Pulmonary artery endothelial cell (primary cell): ENCODE measurements at places on chromosomes 7 and 10. TPM values are rescaled to one million over a fixed set of nuclear protein-coding genes. Genes with fewer than 3 reads are reported as not detected.
A peak's percentile ranks its signal among the peaks of the same experiment; 100 is the strongest.

Gene CUBN
- total RNA-seq: 1.4 and 2.0 TPM in 2 replicates

- DNase-seq: no peak
These were observed 164.4 kb upstream of the FEZF1 start for GRCh38 chr7:122468945-122469344.

Gene C10orf67
- not detected in 2 replicates for total RNA-seq

- no peak for DNase-seq
These were observed 207.6 kb upstream of the KLF14 start for GRCh38 chr7:130941322-130942210.

GRCh38 chr7:43479042-43479441 lies 103.9 kb upstream of the STK17A start:
- DNase-seq: no peak

- DNase-seq: no peak
These were observed 519 bp upstream of the ZNF655 start for GRCh38 chr7:99557940-99558305.

GRCh38 chr7:91239171-91239604 lies 25.0 kb upstream of the FZD1 start:
- DNase-seq: peak; percentile 32

DNA sequence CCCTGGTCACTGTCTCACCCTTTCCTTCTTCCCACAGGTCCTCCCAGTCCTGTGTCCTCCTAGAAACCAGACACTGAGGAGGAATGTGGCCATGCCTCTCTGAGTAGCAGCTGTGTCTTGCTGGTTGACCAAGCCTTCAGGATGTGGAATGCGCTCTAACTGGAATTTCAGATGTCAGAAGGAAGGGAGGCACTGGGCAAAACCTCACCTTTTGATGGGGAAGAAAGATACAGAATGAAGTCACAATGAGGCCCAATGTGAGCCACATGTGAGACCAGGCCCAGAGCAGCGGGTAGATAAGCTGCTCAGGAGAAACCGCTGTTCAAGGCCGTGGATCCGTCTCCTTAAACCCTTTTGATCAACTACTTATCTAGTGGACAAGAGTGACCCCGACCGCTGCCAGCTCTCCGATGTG lies 54.8 kb upstream of the ECHDC3 start:
- no peak for DNase-seq

Gene PCLO
- total RNA-seq: under 0.01 TPM in 2 replicates

- DNase-seq: no peak
These were observed 5.0 kb downstream of the RHEB start for GRCh38 chr7:151514461-151515275.

DNA sequence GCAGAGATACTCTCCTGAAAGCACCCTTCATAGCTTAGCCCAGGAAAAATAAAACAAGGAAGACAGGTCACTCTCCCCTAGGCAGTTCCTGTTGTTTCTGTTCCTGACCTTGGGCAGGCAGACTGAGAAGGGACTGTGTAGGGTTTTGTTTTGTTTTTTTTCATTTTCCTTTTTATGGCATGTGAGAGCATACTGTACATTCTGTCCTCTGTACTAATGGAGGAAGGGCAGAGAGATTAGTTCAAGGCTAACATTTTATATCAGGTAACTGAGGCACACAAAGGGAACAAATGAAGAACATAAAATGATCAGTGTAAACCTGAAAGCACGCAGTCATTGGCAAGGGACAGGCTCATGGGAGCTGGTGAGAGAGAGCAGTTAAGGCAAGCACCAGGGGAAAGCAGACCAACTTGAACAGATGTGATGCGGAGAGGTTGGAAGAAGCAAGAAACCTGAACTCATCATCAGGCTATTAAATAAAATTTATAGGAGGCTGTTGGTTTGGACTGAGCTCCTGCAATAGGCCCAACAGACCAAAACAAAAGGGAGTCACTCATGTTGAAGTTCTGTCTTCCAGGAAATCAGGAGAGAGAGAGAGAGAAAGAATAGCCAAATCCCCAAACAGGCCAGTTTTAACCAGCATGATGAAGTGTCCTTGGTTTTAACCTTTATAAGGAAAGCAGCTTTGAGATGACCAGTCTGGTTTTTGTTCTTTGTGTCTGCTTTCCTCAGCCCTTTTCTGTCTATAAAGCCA lies 34.1 kb upstream of the PDCD4 start:
- DNase-seq: no peak

Gene HYAL4
- total RNA-seq: 0.20 TPM in 1 of 2 replicates, not detected in the other

DNA sequence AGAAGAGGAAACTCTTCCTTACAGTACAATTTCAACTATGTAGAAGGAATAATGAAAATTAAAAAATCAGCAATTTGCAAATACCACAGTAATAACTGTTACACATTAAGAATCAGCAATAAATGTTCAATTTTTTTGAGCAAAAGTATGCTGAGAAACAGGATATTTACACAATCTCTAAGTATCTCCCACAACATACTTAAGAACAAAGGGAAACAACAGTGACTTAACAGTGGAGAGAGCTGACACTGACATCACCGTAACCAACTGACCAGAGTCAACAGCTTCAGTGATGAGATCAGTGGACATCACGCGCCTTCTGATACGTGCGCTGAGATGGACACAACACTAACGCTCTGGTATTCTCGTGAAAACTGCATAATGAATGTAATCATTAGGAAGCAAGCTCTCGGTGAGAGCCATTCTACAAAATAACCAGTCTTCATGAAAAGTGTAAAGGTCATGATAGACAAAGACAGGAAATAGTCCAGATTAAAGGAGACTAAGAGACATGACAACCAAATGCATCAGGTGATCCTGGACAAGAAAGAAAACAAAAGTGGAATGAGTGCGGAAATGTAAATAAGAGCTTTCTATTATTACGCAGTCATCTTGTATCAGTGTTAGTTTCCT lies 82.6 kb downstream of the PIP4K2A start:
- DNase-seq: peak; percentile 88

Gene ASIC3
- total RNA-seq: 0.07 TPM in 2 replicates

DNA sequence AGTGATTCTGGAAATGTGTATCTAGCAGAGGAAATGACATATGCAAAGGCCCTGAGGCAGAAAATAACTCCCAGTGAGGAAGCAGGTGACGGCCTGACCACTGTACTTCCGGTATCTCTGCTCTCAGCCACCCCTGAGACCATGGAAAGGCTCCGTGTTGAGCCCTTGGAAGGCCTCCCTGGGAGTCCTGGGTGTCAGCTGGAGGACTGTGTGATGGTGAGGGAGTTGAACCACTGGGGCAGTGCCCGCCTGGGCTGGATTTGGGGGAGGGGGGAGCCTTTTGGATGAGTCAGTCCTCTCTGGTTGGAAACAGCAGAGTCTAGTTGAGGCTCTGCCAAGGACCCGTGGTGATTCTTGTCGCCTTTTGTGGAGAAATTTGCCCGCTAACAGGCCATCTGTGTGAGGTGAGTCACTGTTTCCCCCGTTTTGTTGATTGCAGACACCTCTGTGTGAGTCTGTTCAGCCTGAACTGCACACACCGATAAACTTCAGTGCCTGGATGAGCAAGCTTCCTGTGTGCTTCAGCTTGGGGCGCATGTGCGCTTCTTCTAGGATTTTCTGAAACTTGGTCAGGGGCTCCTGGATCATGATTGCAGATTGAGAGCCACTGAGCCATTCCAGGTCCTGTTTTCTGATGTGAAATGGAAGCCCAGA lies 98.6 kb downstream of the GRK5 start:
- peak; percentile 99 for DNase-seq

DNA sequence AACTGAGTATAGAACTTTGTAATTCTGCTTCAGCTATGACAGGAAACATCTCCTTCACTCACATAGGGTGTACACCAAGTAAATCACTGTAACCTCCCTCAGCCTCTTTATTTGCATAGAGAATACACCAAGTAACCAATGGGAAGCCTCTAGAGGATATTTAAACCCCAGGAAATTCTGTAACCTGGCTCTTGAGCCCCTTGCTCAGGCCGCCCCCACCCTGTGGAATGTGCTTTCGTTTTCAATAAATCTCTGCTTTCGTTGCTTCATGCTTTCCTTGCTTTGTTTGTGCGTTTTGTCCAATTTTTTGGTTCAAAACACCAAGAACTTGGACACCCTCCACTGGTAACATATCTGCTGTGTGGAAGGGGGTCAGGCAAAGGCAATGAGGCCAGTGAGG lies 60.2 kb downstream of the CLRN3 start:
- no peak for DNase-seq

Gene CFTR
- not detected in 2 replicates for total RNA-seq

Gene TRPV5
- not detected in 2 replicates for total RNA-seq

GRCh38 chr7:20350996-20351692 lies 20.4 kb downstream of the ITGB8 start:
- no peak for DNase-seq

DNA sequence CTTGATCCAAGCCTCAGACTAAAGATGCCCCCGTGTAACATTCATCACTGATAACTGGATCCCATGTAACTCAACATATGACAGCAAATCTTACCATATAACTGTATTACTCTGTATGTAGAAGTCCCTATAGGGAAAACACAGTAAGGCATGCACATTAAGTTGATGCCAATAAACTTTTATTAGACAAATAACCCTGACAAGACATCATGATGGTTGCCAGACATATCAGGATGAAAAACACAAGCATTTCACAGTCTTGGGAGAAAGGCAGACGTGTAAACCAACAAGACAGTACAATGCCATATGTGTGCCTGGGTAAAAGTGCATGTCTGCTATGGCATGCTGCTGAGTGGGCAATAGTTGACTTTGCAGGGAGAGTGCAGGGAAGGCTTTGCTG lies 142.2 kb downstream of the HERPUD2 start:
- no peak for DNase-seq

Gene RSPH10B
- total RNA-seq: 0.07 and 0.13 TPM in 2 replicates

- DNase-seq: no peak
These were observed 40.2 kb downstream of the FOXK1 start for GRCh38 chr7:4722308-4722707.

DNA sequence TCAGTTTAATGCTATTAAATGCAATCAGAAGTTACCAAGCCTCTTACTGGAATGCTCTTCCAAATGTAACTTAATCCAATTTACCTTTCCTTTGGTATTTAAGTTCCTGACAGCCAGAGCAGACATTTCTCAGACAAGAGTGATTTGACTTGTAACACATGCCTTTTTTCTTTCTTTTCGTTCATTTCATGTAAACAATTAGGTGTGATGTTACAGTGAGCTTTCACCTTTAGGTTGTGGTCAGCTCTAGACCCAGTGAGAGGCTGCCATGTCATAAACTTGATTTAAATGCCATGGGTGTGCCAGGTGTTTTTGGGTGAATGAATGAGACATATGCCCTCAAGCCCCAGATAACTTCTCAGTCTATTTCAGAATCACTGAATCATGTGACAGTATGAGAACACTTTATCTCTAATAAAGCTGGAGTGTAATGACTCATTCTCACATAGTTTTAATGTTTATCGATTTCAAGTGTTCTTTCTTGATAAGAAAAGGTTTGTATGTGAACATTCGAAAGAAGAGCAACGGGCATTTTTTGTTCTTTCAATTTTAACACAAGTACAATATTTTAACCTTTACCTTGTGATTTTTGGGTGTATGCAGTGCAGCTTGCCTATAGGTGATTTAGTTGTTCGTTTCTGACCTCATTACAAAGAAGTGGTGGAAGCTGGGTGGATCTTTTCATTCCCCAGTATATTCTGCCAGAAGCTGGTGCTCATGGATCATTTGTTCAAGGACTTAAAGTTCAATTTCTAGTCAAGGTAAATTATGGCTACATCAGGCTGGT lies 61.5 kb downstream of the CHN2 start:
- DNase-seq: no peak

DNA sequence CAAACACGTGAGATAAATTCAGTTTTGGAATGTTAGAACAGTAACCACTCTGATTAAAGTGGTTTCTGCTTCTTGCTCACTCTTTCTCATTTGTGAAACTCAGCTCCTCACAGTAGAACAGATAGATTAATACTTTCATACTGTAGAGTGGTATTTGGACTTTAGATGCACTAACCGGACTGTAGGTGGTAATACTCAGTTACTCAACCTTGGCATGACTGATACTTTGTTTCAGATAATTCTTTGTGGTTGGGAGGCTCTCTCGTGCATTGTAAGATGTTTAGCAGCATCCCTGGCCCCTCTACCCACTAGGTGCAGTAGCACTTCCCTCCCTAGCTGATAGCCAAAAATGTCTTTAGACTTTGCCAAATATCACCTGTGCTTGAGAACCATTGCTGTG lies 37.6 kb downstream of the MCU start:
- no peak for DNase-seq

Gene GDF10
- total RNA-seq: not detected in 2 replicates

DNA sequence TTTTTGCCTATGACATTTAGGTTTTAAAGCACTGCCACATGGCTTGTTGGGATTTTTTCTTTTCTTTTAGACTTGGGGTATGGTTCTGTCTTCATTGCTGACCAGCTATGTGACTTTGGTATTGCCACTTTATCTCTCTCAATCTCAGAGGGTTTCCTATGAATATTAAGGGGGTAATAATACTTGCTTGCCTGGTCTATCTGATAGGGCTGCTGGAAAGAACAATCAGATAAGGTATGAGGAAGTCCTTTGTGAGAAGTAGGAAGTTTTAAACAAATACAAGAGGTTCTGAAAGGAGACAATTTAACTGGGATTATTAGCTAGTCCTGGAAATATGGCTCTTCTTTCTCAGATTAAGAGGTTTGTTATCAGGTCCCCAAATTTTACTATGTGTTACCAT lies 80.8 kb downstream of the ZNF92 start:
- DNase-seq: no peak

- DNase-seq: no peak
These were observed 160.8 kb downstream of the PFKFB3 start for GRCh38 chr10:6363511-6363910.

Gene TAS2R5
- total RNA-seq: 0.53 and 0.74 TPM in 2 replicates

GRCh38 chr10:48958598-48959190 lies 19.1 kb upstream of the LRRC18 start:
- DNase-seq: no peak

DNA sequence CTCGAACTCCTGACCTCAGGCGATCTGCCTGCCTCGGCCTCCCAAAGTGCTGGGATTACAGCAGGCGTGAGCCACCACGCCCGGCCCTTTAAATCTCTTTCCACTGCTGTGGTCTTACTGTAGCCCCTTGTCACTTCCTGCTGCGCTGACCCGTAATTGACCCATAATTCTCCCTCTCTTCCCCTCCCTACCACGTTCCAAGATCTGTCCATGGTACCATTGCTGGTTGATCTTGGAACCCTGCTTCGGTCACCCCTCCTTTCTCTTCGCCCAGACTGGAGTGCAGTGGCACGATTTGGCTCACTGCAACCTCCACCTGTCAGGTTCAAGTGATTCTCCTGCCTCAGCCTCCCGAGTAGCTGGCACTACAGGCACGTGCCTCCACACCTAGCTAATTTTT lies 6.5 kb downstream of the POR start:
- DNase-seq: no peak

DNA sequence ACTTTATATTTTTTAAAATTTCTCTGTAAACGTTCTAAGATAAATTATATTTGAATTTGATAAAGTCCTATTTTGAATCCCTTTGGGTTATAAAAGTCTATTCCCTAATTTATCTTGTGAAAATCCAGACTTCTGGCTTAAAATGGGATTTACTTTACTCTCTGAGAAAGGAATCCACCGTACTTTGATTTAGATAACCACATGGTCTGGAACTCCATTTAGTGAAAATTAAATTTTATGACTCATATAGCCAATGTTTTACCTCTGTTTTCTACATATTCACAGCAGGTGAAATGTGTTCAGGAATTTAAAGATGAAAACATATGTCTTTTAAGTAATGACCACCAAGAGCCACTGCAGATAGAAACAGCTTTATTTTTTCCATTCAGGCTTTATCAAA lies 141.8 kb upstream of the FGFR2 start:
- DNase-seq: no peak
